ENCODE measurements at places on chromosomes 16 and 17.

- DNase-seq: no peak
Observed at GRCh38 chr17:34502426-34502825, 77.0 kb upstream of the TMEM132E start.

DNA sequence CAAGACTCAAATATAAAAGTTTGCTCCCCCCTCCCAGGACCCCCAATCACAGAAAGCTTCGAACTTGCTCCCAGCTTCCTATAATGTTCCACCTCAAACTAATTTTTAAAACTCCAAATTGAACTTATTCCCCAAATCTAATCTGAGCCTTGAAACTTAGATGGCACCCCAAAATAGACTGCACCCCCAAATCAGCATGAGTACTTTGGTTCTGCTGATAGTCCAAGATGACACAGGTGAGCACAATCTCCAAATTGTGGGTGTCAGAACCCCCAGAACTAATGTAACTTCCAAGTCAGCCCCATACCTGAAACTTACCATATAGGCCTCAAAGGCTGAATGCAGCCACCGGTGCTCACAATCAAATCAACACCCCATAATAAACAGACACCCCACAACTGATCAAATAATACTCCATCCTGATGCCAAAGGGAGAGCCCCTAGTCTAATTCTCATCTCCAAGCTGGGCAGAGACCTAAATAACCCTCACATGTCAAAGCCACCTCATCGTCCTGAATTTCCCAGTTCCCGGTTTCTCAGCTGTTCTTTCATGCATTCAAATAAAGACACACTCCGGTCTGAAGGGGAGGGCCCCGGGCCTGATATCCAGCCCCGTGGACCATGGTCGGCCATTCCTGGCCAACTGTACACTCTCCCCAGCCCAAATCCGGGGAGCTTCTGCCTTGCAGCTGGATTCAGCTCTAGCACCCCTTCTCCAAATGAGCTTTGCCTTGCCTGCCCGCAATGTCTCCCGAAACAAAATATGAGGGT, 1.8 kb upstream of the BCL6B start:
- no peak for DNase-seq

DNA sequence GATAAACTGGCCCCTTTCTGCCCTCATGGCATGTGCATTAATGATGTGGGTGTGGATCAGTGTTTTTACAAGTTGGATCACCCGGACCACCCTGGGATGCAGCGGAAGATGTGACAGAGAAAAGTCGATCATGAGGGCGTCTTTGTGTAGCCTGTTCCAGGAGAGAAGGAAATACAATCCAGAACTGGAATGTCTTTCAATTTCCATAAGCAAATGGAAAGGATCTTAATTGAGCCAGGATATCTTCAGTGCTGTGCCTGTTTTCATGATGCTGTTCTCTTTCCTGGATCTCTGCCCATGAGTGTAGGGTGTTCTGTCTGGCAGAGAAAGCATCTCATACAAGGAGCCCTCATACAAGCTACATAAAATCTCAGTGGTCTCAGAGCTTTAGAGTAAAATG, 481.4 kb downstream of the XYLT1 start:
- no peak for DNase-seq

DNA sequence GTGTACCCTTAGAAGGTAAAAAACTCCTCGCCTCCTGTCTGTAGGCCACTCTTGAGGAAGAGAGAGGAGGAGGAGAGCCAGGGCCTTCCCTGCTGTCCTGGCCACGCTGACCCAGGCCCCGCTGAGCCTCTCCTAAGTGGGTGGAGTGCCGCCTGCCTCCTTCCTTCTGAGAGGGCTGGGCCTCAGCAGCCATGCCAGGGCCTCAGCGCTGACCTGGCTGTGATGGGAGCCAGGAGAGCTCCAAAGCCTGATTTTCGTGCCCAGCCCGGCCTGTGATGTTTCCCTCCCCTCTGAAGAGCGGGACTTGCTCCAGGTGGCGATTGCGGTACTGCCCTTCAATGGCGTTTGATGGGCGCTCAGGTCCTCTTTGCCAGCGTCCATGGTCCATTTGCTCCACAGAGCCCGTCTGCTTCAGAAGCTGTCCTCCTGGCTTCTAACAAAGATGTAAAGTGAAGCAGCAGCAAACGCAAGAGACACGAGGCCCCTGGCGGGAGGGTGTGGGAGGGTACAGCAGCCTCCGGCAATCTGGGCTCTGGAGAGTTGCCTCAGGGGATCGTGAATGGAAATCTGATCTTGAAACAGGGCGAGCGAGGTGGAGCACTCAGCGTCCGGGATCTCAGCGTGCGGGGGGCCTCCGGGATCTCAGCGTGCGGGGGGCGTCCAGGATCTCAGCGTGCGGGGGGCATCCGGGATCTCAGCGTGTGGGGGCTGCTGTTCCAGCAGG, 93.5 kb downstream of the NPIPB11 start:
- no peak for DNase-seq

DNA sequence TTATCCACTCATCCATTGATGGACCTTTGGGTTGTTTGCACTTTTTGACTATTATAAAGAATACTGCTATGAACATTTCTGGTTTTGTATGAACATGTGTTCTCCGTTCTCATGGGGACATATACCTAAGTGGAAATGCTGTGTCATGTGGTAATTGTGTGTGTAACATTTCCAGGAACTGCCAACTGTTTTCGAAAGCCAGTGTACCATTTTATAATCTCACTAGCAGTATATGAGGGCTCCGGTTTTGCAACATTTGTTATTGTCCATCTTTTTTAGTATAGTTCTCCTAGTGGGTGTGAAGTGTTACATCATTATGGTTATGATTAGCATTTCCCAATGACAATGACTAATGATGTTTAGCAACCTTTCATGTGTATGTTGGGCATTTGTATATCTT, 5.1 kb upstream of the TRIM25 start:
- DNase-seq: no peak

DNA sequence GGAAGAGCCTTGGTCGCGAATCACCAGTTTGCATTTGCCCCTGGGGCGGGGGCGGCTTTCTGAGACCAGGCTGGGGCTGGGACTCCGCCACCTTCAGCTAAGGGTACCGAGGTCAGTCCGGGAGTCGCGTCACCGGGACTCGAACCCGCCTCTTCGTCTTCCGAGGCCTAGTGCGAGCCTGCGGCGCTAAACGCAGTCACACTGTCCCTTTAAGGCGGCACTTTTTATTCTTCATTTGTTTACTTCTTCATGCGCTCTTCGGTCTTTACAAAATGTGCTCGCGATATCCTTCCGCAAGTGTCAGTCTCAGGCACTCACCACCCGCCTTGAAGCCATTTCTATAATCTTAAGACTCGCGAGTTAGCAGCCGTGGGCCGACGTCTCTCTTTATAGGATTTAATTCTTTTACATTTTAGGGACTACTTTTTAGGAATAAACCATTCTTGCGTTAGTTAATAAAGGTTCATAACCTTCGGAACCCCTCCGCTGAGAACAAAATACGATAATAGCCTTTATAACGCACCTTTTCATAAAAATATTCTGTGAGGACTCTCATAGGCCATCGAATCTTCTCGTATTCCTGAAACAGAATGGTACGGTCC, 593 bp upstream of the HEXIM1 start:
- DNase-seq: peak; percentile 91

GRCh38 chr16:31202414-31203375, at the start of gene PYCARD:
PYCARD (minus strand) TSS chr16:31202760; CDS start chr16:31202690, 70 bp downstream.
- no peak for DNase-seq

GRCh38 chr17:74011966-74012365, 191.5 kb upstream of the RPL38 start:
- DNase-seq: peak; percentile 18

DNA sequence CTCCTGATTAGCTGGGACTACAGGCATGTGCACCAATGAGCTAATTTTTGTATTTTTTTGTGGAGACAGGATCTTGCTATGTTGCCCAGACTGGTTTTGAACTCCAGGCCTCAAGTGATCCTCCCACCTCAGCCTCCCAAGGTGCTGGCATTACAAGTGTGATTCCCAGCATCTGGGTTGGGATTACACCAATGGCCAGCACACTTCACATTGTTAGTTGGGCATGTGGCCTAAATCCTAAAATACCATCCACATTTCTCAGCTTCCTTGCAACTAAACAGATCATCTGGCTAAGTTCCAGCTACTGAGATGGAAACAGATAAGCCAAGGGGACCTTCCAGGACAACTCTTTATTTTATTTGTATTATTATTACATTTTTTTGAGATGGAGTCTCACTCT, 9.9 kb downstream of the RABEP2 start:
- no peak for DNase-seq

DNA sequence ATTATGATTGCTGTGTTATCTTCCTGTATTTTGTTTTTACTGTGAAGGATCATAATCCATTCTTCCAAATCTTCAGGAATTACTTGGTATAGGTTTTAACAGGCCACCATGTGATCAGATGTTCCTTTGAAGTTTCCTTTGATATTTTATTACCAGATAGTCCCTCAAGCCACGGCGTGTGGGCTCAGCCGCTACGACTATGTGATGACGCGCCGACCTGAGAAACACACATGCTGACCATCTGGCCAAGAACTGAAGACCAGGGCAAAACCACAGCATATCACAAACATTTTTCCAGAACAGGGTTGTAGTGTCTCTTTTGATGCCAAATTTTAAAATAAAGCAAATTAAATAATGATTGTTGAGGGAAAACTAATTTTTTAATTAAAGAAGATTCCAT, 47.3 kb downstream of the ZCCHC14 start:
- DNase-seq: no peak

Measured in NCI-H446 (cell line).